GDM1 (cell line): ENCODE measurements at places on chromosomes 6 and 20.

GRCh38 chr20:9359561-9360308 lies 154.7 kb upstream of the LAMP5 start:
- DNase-seq: no peak

DNA sequence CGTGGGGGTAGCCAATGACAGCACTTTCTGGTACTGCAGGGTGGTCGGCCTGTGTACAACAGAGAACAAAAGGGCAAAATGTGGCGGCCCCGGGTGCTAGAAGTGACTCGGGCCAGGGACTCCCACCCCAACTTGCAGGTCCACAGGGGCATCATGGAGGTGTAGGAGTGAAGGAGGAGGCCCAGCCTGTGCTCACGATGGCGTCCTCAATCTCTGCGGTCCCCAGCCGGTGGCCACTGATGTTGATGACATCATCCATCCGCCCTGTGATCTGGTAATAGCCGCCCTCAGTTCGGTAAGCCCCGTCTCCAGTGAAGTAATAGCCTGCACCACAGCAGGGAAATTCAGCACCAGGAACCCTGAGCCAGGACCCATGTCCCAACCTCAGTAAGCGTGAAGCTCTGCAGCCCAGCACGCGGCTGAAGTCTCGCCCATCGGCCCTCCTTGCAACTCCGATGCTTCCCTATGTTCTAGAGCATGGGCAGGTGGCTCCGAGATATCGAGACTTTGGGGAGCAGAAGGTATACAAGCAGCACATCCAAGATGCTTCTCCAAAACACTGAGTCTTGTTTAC lies 20.2 kb upstream of the APMAP start:
- DNase-seq: no peak

DNA sequence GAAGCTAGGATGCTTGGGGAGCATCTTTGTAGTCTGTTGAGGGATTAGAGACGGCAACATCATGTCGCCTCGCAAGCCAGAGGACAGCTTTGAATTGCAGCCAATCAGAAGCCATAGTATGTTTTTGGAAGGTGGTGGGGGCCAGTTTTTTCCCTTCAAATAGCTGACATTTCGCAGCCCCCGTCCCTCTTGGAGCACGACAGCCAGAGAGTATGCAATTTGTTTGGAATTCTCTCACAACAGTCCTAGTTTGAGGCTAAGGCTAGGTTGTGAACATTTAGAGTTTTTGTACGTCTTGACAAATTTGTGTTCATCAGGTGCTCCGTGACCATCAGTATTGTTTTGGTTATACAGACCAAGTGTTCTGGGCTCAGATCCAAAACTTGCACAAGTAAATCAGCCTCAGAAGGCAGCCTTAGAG lies 83.3 kb downstream of the PLCB1 start:
- no peak for DNase-seq

DNA sequence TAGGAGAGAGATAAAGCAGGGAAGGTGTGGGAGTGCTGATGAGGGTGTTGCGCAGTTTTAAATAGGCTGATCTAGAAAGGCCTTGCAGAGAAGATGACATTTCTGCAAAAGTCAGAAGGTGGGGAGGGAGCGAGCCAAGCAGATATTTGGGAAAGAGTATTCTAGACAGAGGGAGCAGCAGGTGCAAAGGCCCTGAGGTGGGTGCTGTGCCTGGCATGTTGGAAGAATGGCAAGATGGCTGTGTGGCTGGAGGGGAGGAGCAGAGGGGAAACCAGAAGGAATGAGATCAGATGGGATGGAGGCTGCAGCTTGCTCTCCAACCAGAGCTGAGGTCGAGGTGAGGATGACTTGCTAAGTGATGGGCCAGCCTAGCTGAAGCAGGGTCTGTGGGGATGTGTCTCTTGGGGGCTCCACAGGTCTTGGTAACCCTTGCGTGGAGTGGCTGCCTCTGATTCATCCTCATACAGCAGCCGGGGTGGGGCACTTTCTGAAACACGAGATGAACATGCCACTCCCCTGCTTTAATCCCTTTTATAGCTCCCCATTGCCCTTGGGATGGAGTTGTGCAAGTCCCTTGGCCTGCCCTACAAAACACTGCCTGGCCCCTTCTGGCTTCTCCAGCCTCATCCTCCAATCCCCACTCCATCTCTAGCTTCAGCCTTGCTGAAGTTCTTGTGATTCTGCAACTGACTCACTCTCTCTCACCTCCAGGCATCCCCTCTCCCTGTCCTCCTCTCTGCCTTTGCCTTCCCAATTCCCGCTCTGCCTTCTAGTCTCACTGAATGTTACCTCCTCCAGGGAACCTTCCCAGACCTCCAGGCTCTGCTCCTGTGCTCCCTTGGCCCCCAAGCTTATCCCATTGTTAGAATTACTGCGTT lies 94.1 kb downstream of the CDH22 start:
- DNase-seq: no peak

DNA sequence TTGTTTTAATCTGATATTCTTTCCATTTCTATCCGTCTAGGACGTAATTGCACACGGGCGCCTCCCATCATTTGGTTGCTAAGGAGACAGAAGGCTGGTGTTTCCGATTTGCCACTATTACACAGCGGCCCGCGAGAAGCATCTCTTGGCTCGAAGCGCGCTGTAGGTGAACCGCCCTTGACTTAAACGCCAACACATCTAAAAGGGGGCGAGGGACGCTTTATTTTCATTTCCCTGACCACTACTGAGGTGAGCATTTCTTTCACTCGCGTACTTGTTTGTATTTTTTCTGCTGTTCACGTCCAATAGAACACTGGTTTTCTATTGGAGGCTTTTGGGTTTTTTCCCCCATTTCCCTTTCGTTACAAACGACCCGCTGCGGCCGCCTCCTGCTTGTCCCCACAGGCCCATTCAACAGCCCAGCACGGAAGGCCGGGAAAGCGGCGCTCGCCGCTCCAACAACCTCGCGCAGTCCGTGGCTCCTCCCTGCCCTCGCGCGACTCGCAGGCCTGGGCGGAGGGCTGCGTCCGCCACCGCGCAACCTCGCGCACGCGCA lies 505 bp upstream of the WRNIP1 start:
- no peak for DNase-seq

DNA sequence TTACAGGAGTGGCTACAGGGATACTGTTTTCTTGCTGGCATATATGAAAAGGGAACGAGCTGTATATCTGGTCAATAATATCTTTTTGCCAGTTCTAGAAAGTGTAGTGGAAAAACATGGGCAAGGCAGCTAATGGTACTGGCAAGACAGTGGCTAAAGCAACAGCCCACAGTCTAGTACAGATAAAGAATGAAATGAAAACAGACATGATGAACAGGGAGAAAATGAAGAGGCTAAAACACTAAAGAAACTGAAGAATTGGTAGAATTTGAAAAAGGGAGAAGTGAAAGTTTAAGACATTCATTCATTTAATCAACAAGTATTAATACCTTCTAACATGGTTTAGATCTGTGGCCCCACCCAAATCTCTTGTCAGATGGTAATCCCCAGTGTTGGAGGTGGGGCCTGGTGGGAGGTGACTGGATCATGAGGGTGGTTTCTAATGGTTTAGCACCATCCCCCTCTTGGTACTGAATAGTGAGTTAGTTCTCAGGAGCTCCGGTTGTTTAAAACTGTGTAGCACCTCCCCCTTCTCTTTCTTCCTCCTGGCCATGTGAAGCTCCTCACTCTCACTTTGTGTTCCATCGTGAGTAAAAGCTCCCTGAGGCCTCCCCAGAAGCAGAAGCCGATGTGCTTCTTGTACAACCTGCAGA lies 18.1 kb downstream of the FAM184A start:
- no peak for DNase-seq

- DNase-seq: no peak
Observed at GRCh38 chr6:7939184-7939863, 28.7 kb upstream of the TXNDC5 start.

- no peak for DNase-seq
Observed at GRCh38 chr6:24513602-24514001, 18.8 kb downstream of the ALDH5A1 start.

DNA sequence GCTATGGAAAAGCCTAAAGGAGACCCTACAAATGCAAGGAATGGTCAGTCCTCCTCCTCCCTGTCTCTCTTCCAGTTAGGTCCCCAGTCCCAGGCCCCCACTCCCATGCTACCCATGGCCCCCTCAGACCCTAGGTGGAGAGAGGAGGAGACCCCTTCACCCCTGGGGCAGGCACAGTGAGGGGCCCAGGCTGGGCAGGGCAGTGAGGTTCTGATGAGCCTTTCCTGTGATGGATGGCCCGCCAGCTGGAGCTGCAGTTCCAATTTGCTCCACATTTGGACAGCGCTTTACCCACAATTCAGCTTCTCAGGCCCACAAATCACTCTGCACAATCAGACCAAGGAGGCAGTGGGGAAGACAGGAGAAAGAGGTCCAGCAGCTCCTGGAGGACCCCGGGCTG lies 37.3 kb upstream of the MLN start:
- DNase-seq: no peak
